CD4-positive, CD25-positive, alpha-beta regulatory T cell (primary cell): ENCODE measurements at places on chromosomes 6 and 20. TPM values are rescaled to one million over a fixed set of nuclear protein-coding genes. Genes with fewer than 3 reads are reported as not detected.

DNA sequence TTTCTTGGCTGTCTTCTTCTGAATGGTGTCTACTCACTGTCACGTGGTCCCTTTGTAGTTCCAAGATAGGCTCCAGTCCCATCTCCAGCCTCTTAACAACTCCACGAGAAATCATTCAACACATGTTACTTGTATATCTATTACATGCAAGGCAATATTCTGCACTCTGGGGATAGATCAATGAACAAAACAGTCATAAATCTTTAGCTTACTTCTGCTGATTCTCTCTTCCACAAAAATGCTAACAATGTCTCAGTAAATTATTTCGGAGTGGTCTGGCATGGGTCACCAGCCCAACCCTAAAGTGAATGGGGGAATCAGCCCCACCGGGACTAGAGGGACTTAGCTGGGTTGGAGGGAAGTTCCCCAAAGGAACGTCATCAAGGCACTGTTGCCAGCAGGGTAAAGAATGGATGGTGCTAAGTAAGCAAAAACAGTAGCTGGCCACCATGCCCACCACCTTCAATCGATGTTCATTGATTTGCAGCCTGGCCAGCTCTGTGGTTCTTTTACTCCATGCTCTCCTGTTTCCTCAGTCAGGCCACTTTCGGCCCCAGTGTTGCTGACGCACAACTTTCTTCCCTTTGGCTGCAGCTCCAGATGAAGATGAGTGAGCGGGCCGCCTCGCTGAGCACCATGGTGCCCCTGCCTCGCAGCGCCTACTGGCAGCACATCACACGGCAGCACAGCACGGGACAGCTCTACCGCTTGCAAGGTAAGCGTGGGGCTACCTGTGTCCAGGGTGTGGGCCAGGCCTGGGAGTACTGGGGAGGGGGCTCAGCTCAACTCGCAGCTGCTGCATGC, 167.7 kb downstream of the DOK5 start:
- H3K27ac ChIP-seq, result no peak overlapping the region
- no peak for DNase-seq
- no peaks in the 10 kb centered on the region for H3K4me1 ChIP-seq

DNA sequence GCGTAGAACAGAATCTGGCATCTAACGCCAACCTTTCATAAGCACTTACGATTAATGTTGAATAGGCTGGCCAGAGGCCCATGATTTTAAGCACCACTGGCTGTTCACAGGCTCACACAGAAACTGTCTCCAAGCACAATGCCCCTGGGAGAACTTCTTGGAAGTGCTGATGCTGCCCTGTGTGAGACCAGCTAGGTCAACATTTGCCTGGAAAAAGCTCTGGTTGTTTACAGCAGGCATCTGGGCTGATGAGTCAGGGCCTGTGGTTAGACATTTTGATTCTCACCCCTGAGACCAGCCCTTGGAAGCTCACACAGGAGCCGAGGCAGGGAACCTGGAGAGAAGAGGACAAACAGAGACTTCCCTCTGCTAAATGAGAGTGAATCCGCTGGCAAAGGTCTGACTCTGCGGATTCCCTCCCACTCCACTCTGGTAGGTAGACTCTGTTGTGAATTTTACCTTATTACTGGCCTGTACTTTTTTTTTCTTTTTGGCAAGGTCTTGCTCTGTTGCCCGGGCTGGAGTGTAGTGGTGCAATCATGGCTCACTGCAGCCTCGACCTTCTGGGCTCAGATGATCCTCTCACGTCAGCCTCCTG, 6.8 kb upstream of the SULF2 start:
- H3K27ac ChIP-seq, result no peak overlapping the region
- no peaks in the 10 kb centered on the region for H3K36me3 ChIP-seq
- peaks cover 12% of the 10 kb centered on the region for H3K27me3 ChIP-seq
- no peaks in the 10 kb centered on the region for H3K4me1 ChIP-seq

EYS gene
- not detected for total RNA-seq

DNA sequence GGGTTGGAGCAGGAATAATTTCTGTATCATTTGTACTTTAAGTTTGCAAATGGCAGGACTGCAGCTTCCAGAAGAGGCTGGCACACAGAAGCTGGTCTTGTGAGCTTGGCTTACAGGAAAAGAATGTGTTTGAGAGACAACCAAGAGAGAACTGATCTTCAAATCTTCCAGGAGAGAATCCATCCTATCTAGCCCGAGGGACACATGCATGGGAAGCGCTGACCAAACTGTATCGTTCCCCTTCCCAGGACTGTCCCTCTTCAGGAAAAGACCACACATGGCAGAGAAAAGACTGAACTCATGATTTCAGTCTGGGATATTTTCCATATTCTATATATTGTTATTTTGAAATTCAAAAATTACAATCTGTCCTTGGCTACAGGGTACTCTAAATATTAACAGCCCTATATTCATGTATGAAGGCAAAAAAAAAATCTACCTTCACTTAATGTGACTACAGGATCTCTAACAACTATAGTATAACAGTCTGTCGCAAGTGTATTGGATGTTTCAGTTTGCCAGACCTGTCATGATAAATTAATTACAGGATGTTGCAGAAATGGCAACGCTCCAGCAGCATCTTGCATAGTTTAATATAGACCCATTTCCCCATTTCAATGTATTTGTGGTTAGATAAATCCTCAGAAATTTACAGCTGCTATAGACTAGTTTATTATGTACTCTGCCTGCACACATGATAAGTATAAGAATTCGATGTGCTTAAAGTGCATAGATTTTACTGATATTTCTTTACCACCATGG, 99.4 kb downstream of the MYB start:
- no peak for DNase-seq
- no peak overlapping the region for H3K4me3 ChIP-seq
- no peaks in the 10 kb centered on the region for H3K36me3 ChIP-seq
- no peak overlapping the region for H3K27ac ChIP-seq
- H3K27me3 ChIP-seq, result peaks cover 3% of the 10 kb centered on the region

POU3F2 gene
- total RNA-seq, result not detected

DNA sequence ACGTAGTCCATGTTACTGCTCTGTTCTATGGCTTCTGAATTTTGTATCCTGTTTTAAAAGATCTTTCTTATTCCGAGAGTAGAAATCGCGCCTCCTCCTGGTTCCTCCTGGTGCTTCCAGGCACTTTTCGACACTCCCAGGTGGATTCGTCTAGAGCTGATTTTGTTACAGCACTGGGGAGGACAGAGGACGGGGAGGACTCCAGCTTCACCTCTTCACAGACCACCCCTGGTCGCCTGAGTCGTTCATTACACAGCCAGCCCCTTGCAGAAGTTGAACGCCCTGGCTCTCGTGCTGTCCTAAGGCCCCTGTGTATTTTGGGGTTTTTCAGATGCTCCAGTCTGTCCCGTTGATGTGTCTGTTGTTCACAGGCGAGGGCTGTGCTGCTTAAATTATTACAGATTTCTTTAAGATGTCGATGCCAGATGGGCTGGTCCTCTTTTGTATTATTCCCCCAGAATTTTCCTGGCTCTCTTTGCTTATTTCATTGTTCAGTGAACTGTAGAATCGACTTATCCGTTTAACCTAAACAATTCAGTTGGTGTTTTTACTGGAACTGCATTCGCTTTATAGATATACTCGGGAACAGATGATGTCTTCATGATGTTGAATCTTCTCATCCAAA, 30.5 kb downstream of the COL20A1 start:
- H3K4me3 ChIP-seq, result no peak overlapping the region
- no peaks in the 10 kb centered on the region for H3K36me3 ChIP-seq
- no peak overlapping the region for H3K27ac ChIP-seq

CTAGE9 gene
- total RNA-seq, result not detected

DNA sequence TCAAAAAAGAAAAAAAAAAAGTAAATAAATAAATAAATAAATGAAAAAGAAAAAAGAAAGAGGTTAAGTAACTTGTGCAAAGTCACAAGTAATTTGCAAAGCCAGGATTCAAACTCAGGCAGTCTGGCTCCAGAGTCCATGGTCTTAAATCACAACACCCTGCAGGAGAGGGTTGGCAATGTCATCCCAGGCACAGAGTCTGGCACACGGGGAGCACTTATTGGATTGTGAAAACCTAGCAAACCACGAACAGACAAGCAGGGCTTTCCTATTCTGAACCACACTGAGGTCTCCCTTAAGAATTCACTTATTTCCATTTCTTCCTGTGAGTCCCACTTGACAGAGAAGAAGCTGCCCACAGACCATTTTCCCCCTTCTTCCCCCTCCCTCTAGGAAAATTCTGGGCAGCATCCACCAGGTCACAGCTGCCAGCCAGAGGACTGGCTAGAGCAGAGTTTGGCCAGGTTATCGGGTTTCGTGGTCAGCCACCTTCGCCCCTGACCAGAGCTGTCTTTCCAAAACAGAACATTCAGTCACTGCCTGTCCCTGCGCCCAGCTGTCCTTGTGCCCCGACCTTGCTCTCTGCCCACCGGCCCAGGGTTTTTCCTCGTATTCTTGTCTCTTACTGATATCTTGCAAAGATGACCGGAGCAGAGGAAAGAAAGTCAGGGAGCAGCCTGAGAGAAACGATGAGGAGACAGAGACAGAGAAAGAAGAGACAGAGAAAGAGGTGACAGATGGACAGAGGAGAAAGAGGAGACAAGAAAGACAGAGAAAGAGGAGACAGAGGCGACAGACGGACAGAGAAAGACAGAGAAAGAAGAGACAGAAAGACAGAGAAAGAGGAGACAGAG, 106.4 kb upstream of the PTPN1 start:
- H3K27me3 ChIP-seq, result no peaks in the 10 kb centered on the region
- no peak overlapping the region for H3K27ac ChIP-seq
- no peak overlapping the region for H3K4me3 ChIP-seq
- H3K4me1 ChIP-seq, result no peaks in the 10 kb centered on the region
- no peaks in the 10 kb centered on the region for H3K36me3 ChIP-seq

GRCh38 chr6:33427585-33428223, 7.8 kb downstream of the SYNGAP1 start:
- peaks cover 76% of the 10 kb centered on the region for H3K4me1 ChIP-seq
- H3K4me3 ChIP-seq, result peak overlapping the region; percentile 85
- H3K27ac ChIP-seq, result peak overlapping the region; percentile 90
- no peaks in the 10 kb centered on the region for H3K36me3 ChIP-seq
- no peaks in the 10 kb centered on the region for H3K27me3 ChIP-seq
- peak; percentile 49 for DNase-seq

GRCh38 chr20:57470212-57470522, 54.8 kb downstream of the CTCFL start:
- H3K4me1 ChIP-seq, result peaks cover 10% of the 10 kb centered on the region
- H3K27me3 ChIP-seq, result no peaks in the 10 kb centered on the region
- H3K4me3 ChIP-seq, result no peak overlapping the region
- H3K27ac ChIP-seq, result no peak overlapping the region
- H3K36me3 ChIP-seq, result no peaks in the 10 kb centered on the region

F13A1 gene
- 21.1 TPM for total RNA-seq

GRCh38 chr20:37822141-37822601, 80.8 kb upstream of the VSTM2L start:
- H3K4me1 ChIP-seq, result no peaks in the 10 kb centered on the region
- peaks cover 2% of the 10 kb centered on the region for H3K36me3 ChIP-seq
- no peak overlapping the region for H3K27ac ChIP-seq
- no peak for DNase-seq

GRCh38 chr6:106564476-106564875, 64.8 kb downstream of the RTN4IP1 start:
- no peak for DNase-seq
- H3K27me3 ChIP-seq, result no peaks in the 10 kb centered on the region
- H3K4me3 ChIP-seq, result no peak overlapping the region
- no peak overlapping the region for H3K27ac ChIP-seq
- H3K4me1 ChIP-seq, result no peaks in the 10 kb centered on the region

DNA sequence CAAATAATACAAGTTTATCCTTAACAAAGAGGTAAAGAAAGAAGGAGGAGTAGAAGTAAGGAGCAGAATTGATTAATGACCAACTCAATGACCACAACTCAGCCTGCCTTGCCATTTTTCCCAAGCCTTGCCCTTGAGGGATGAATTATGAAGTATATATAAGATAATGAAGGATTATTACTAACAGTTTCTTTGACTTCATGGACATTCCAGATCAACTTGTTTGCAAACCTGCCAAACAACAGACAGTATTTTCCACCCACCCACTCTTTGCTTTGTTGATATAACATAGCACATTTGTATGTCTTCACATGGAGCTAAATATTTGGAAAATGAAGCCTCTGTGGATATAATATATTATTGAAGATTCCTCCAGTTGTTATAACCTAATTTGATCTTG, 9.9 kb upstream of the C6orf141 start:
- H3K27me3 ChIP-seq, result no peaks in the 10 kb centered on the region
- no peak for DNase-seq
- H3K27ac ChIP-seq, result no peak overlapping the region
- no peak overlapping the region for H3K4me3 ChIP-seq

EDN3 gene
- 0.44 TPM for total RNA-seq

DNA sequence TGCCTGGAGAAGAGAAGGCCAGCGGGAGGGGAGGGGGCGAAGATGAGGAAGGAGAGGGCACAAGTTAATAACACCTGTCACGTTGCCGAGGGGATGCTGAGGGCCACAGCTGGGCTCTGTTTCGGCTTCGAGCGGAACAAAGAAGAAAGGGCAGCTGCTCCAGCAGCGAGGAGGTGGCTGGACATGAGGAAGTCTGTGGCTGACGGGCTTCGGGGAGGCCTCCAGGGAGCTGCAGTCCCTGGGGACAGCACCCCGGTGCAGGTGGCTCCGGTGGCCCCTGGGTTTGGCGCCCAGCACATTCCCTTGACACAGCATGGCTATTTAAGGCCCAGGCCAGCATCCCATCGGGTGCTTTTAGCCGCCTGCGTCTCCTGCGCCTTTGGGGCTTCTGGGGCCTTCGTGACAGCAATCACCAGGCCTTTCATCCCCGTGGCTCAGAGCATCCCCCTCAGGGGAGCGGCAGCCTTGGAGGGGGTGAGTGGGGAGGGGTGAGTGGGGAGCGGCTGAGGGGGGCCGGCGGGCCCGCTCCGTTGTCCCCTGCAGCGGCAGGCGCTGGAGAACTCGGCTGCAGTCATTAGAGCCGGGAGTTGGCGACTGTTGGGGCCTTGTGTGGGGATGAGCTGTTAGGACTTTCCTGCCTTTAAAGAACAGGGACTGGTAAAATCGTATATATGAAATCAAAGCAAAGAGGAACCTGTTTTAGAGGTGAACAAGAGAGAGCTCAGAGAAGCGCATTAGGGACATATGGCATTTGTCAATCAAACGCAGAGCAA, 99.0 kb downstream of the TMEM242 start:
- H3K36me3 ChIP-seq, result no peaks in the 10 kb centered on the region
- H3K4me1 ChIP-seq, result peaks cover 30% of the 10 kb centered on the region
- H3K4me3 ChIP-seq, result no peak overlapping the region
- no peak for DNase-seq
- H3K27ac ChIP-seq, result no peak overlapping the region

DNA sequence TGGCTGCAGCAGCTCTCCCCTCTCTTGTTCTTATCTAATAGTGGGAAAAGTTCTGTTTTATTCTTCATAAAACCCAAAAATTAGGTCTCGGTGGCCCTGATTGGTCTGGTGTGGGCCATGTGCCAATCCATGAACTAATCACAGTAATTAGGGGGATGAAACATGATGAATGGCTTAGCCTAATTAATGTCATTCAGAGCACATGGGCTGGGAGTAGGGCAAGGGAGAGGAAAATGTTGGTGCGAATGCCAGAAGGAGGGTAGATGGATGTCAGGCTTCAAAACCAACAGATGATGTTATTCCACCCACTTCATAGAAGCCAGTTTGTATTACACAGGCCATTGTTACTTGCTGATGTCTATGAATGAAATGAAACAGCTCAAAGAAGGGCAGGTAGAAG, 46.5 kb downstream of the PLEKHG1 start:
- H3K36me3 ChIP-seq, result no peaks in the 10 kb centered on the region
- DNase-seq, result no peak
- H3K27ac ChIP-seq, result no peak overlapping the region
- H3K4me1 ChIP-seq, result peaks cover 5% of the 10 kb centered on the region
- no peaks in the 10 kb centered on the region for H3K27me3 ChIP-seq

WFDC2 gene
- total RNA-seq, result not detected

GRCh38 chr20:13758884-13759283, 25.8 kb downstream of the ESF1 start:
- no peak overlapping the region for H3K4me3 ChIP-seq
- H3K4me1 ChIP-seq, result no peaks in the 10 kb centered on the region
- H3K27ac ChIP-seq, result no peak overlapping the region
- peaks cover 35% of the 10 kb centered on the region for H3K36me3 ChIP-seq
- no peaks in the 10 kb centered on the region for H3K27me3 ChIP-seq
